PC-9 (cell line): ENCODE measurements at places on chromosomes 7 and 10. TPM values are rescaled to one million over a fixed set of nuclear protein-coding genes. Genes with fewer than 3 reads are reported as not detected.

Gene CH25H
- total RNA-seq = not detected in 2 replicates

Gene SRRM3
- total RNA-seq = 0.74 and 1.2 TPM in 2 replicates

Gene HSPA12A
- 11.3 and 12.1 TPM in 2 replicates for total RNA-seq

Gene ITGB1
- 307 and 421 TPM in 2 replicates for total RNA-seq

Gene NPY
- total RNA-seq = not detected in 2 replicates

Gene WNT8B
- not detected in 2 replicates for total RNA-seq
